ENCODE measurements at places on chromosomes 2 and 18. TPM values are rescaled to one million over a fixed set of nuclear protein-coding genes. Genes with fewer than 3 reads are reported as not detected.

DNA sequence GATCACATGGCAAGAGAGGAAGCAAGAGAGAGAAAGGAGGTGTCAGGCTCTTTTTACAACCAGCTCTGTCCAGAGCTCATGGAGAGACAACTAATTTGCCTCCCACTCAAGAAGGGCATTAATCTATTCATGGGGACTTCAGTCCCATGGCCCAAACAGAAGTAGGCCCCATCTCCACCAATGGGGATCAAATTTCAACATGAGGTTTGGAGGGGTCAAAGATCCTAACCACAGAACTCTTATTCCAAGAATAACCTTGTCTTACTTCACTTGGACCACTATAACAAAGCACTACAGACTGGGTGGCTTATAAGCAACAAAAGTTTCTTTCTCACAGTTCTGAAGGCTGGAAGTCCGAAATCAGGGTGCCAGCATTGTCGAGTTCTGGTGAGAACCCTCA, 31.8 kb downstream of the GRB14 start:
- DNase-seq = no peak

Gene MAB21L4
- not detected for total RNA-seq

DNA sequence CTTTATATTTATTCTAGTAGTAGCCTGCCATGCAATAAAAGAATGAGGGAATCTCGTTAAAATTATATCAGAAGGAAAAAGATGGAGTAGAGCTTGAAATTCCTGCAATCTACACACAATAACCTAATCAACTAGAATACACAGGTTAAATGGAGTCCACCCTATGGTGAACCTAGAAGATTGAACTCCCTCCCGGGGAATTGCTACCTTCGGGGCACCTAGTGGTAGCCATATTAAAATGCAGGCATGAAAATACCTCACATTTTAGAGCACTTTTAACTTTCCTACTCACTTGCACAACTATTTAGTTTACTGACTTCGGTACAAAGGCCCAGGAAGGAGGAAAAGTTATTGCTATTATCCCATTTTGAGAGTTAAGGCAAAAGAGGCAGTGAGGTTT, 174.5 kb downstream of the SS18 start:
- no peak for DNase-seq

- no peak for DNase-seq
Observed at GRCh38 chr2:219626540-219626939, 890 bp upstream of the SLC4A3 start.

DNA sequence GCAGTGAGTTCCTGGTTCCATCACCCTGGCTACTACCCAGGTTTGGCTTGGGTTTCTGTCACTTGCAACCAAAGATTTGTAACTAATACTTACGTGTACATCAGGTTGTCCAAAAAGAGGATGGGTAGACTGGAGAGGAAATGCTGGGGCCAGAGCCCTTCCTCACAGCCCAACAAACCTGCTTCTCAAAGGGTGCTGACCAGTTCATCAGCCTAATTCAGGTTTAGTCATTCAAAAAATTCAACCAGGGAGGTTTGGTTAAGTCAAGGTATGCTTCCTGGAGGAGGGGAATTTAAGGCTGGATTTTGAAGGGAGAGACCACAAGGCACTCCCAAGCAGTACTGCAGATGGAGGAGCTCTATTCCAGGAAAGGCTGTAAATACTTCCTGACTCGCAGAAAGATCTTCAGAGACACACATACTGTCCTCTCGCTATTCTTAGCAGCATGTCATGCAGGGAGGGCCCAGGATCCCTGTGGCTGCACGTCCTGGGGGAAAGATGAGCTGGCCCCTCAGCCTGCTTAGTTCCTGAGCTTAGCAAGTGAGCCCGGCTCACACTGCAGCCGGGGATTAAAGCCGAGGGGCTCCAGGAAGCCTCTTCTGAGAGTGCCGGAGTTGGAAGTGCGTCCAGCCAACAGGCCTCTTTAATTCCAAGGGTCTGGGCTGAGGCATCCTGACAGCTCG, 40.0 kb upstream of the BIN1 start:
- DNase-seq = no peak

DNA sequence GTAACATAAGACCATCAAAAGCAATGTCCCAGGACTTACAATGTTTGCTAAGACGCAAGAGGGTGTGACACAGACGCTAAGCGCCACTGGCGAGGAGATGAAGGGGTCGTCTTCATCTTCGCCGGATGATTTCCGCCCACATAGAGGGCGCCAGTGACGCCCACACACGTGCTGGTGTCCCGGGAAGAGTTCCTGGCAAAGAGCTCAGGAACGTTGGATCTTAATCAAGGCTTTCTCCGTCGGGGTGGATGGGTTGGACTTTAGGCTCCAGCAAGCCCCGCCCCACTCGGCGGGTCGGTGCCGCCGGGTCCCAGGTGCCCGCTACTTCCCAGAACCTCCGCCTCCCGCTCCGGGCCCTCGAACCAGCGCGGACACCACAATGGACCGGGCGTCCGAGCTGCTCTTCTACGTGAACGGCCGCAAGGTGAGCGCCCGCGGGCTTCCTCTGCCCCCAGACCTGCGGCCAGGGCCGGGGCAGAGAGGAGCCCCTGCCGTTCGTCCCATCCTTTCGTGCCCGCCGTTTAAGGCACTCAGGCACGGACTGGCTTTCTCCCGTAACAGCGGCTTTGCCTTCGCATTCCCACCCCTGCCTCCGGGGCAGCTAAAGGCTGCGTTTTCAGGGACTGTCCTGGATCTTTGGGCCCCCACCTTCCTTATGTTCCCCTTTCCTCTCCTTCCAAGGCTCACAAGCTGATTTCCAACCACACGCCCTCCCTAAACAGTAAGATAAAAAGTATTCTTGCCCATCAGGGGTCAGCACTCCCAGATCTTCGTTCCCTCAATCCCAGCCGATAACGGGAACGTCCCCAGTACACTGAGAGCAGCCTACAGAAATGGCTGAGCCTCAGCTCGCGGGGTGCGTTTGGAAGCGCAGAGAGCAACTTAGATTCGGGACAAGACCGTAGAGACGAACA, at the start of gene AOX1:
AOX1 (plus strand) TSS at position 285 of the 914 bp plus-strand sequence; CDS start at position 380, 95 bp downstream.
- DNase-seq = peak; percentile 39

Gene ACSL3
- 36.1 TPM for total RNA-seq

DNA sequence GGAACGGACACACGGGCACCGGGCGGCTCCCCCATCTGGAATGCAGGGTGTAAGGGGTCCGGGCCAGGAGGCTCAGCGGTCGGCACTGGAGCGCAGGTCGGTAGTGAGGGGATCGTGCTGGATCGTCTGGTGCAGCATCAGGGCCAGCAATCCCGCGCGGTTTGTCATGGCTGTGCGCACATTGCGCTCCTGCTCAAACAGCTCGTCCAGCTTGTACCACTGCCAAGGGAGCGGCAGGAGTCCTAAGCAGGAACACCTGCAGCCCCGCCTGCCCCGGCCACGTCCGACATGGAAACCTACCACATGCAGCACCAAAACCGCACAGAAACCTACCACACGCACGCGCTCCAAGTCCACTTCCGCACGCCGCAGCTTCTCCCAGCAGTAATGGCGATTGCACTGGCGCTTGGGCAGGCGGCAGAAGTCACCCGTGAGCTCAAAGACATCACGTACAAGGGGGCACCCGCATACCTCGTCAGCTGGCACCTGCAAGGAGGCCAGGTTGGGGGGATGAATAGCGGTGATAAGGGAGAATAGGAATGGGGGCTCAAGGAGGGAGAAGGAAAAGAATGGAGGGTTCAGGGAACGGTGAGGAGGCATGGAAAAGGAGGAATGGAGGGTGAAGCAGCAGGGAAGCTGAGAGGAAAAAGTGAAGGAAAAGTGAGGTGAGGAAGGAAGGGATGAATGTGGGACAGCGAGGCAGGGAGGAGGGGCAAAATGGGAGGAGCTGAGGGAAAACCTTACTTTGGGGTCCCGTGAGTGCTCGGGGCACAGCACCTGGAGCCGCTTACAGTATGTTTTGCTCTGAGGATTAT, 1.4 kb upstream of the MBD1 start:
- no peak for DNase-seq

- no peak for DNase-seq
Observed at GRCh38 chr2:132766573-132766972, 96.6 kb upstream of the LYPD1 start.

DNA sequence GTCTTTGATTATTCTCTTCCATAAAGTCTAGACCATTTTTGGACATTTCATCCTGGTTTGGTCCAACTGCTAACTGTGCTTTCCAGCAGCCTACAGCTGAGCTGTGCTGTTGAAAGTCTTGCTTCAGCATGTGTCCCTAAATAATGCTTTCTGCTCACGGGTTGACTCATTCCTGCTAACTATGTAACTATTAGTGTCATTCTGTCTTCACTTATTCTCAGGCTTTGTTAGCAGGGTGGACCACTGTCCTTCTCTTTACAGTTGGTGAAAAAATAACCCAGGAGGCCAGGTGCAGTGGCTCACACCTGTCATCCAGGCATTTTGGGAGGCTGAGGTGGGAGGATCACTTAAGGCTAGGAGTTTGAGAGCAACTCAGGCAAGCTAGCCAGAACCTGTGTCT, 8.9 kb downstream of the ADAM23 start:
- DNase-seq = no peak

Gene ATP6V1C2
- total RNA-seq = not detected

Gene COLEC11
- not detected for total RNA-seq

DNA sequence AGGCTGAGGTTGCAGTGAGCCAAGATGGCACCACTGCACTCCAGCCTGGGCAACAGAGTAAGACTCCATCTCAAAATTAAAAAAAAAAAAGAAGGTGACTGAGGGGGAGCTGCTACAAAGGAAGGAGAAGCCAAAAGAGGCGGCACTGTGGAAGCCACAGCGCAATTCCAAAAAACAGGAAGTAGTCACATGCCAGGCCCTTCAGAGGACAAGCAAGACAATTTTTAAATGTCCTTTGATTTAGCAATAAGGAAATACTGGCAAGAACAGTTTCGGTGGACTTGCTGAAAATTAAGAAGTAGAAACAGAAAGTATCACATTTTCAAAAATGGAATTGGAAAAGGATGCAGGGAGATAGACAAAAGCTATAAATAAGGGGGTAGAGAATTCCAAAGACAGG, 122.8 kb downstream of the OSBPL1A start:
- DNase-seq = no peak

DNA sequence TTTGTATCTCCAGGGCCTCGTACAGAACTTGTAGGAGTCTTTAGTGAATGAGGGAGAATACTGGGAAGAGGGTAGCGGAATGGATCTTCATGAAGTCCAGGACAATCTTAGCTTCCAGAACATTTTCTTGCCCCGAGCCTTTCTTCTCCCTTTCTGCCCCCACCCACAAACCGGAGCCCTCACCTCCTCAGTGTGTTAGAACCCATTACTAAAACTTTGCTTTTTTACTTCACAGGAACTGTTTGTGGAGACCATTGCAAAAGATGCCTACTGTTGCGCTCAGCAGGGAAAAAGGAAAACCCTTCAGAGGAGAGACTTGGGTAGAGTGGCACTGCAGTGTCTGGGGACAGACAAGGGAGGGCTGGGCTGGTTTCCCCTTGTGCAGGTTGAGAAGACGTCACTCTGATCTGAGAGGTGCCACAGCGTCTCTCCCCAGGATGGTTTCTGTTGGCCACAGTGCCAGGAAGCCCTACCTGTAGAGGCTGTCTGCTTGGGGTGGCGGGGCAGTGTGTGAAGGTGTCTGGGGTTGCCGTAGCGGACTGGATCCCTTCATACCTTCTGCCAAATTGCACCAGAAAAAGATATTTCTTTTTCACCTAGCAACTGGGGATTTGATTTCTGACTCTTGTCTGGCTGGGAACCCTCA, 786 bp downstream of the POLE4 start:
- DNase-seq = peak; percentile 15

- DNase-seq = no peak
Observed at GRCh38 chr18:59303656-59304195, 14.7 kb downstream of the CPLX4 start.

- DNase-seq = no peak
Observed at GRCh38 chr2:68934021-68934420, 18.7 kb downstream of the GKN2 start.

DNA sequence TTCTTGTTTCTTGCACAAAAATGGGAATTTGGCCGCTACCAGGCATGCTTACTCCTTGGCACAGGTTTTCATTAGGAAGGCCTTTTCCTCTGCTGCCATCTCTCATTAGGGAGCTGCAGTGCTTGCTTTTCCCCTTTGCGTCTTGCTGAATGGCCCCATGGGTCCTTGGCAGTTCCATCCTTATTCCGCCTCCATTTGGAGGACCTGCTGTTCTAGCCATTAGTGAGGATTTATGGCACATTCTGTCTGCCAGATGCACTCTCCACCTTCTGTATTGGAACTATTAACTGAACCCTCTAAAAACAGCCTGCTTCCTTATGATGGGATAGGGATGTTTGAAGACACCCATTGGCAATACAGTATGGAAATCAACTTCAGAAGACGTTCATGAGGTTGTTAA, 103.5 kb upstream of the NOSTRIN start:
- DNase-seq = no peak

- DNase-seq = no peak
Observed at GRCh38 chr18:40407909-40408308, 1547.1 kb upstream of the PIK3C3 start.

GRCh38 chr2:147051248-147051647, 793.6 kb upstream of the ACVR2A start:
- no peak for DNase-seq

DNA sequence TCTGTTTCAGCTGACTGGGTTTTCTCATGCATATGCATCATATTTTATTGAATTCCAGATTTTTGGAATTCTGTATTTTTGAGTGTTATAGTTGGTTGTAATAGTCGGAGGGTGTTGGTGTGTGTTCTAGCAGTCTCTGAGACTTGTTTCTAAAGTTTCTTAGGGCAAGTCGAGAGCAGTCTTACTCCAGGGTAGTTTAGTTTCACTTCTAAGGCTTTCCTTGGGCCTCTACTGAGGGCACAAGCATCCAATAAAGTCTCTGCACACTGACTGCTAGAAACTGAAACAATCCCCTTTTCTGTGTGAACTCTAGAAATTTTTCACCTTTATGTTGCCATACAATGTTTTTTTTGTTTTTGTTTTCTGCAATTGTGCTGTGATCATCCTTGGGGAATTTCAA, 663.7 kb upstream of the LRATD1 start:
- no peak for DNase-seq

GRCh38 chr2:70711191-70711590, 56.8 kb downstream of the ADD2 start:
- no peak for DNase-seq

Gene PRSS56
- not detected for total RNA-seq

DNA sequence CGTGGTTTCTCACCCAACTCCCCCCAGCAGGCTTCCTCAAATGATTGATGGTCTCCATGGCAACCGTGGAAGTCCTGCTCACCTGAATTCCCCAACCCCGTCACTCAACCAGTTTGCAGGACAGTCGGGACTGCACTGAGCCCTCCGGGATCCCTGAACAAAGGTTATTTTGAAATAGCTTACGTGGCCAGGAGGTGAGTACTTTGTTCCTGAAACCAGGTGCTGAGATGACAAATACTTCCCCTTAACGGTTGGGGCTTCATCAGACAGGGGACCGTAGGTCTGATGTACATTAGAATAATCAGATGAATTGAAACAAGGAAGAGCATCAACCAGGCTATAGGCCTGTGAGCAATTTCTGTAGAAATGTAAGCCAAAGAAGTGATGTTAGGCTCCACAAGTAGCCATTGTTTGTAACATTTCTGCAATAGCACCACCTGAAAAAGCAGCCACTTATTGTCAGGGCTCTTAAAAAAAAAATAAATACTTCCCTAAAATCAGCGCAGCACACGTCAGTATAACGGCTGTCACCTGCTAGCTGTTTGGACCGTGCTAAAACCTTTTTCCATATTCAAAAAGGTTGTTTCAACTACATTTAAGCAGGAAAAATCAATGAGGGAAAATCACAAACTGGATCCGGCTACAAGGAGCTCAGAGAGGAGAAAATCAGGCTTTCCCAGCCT, 206.4 kb upstream of the ID2 start:
- peak; percentile 72 for DNase-seq
